ENCODE measurements at places on chromosomes 16 and 17.
A peak's percentile ranks its signal among the peaks of the same experiment; 100 is the strongest.

GRCh38 chr16:88814144-88814502, 2.4 kb upstream of the APRT start:
- DNase-seq, result peak; percentile 41

DNA sequence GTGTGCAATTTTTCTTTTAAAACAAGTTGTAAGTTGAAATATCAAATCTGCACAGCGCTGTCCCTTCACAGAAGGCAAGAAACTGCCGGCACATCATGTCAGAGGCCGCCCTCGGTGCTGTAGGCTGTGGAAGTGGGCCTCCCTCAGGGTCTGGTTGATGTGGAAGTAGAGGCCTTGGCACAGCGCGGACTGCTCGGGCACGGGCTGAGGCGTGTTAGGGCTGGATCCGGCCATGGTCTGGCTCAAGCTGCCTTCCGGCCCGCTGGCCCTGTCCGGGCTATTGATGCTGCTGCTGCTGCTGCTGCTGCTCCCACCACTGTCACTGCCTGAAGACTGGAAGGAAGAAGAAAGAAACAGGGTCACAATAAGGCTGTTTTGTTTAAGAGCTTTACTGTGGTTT, 16.6 kb downstream of the COG1 start:
- no peak for DNase-seq

DNA sequence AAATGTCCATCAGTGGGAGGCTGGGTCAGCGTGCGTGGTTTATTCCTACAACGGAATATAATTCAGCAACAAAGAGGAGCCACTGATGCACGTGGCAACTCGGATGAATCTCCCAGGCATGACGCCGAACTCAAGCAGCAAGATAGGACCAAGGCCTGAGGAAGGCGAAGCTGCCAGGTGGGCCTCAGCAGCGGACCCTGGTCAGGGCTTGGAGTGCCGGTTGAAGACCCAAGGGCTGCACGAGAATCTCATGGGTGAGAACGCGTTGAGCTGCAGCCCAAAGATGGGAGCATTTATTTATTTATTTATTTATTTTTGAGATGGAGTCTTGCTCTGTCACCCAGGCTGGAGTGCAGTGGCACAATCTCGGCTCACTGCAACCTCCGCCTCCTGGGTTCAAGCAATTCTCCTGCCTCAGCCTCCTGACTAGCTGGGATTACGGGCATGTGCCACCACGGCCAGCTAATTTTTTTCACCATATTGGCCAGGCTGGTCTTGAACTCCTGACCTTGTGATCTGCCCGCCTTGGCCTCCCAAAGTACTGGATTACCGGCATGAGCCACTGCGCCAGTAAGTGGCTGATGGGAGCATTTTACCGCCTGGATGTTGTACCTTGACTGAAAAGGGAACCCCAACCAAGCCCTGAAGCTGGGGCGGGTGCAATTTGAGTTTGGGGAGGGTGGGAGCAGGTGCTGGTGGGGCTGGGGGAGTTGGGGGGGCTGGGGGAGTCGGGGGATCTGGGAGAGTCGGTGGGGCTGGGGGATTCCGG, 18.1 kb upstream of the BAHCC1 start:
- DNase-seq, result no peak

GRCh38 chr16:56869513-56870275, 4.7 kb downstream of the SLC12A3 start:
- peak; percentile 90 for DNase-seq

DNA sequence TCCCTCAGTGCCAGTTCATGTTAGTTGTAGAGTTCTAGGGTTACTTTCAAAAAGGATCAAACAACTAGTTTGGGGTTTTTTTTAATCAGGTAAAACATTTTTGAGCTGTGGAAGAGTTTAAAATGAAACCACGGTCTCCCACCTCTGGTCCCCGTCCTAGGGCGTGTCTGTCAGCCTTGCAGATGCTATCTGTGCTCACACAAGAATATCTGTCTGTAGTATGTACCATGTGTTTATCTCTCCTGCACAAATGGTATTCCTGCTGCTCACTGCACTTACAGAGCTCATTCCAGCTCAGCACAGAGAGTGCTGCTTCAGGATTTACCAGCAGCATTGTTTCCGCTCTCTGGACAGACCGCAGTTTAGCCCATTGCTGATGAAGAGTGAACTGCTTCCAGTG, 38.9 kb downstream of the UBN1 start:
- DNase-seq, result no peak

DNA sequence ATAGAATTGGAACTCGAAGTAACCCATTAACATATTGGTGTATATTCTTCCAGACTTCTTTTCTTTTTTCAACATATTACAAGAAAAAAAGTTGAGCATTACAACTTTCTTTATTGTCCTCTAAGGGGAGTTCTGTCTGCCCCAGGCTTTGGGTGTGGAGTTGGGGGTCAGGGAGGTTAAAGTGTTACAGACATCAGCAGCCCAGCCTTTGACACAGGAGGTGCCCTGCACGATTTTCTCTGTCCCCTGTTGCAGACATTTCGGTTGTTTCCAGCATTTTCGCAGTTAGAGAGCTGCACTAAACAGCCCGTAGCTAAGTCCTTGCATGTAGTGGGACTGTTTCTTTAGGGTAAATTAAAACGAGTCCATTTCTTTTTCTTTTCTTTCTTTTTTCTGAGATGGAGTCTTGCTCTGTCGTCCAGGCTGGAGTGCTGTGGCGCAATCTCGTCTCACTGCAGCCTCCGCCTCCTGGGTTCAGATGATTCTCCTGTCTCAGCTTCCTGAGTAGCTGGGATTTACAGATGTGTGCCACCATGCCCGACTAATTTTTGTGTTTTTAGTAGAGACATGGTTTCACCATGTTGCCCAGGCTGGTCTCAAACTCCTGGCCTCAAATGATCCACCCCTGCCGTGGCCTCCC, 13.4 kb upstream of the ADCY7 start:
- no peak for DNase-seq

- DNase-seq, result no peak
These were observed 24.8 kb downstream of the POLR3E start for GRCh38 chr16:22322021-22322471.

- no peak for DNase-seq
These were observed 16.6 kb upstream of the VWA3A start for GRCh38 chr16:22075776-22076175.

GRCh38 chr17:34269969-34270368, at the start of gene CCL7:
TSS of gene CCL7 (plus strand) at chr17:34270221. CDS start at chr17:34270291, 70 bp downstream.
- no peak for DNase-seq

DNA sequence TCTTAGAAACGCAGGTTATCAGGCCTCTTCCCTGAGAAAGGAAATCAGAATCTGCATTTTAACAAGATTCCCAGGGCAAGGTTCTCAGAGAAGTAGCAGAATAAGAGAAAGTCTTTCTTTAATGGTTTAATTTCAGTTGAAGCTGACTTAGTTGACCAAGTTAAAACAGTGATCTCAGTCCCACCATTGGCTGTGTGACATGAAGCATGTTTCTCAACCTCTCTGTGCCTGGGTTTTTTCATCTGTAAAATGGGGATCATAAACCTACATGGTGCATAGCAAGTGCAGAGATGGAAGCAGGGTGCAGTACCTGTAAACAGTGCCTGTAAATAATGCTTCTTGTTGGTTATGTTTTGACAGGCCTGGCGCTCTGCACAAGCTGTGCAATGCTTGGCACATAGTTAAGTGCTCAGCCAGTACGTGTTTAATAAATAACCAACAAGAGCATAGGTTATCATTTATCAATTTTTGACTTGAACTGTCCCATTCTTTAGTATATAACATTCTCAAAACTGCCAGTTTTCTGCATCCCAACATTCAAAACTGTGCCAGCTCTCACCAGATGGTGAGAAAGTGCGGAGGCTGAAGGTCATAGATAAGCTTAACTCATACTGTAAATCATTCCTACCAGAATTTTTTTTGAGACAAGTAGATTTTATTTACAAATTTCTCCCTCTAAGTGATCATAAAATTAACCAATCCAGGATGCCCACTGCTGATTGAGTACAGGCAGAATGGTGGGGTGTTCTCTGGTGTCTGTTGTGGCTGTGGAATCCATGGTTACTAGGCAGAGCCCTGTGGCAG, 6.9 kb downstream of the C17orf67 start:
- no peak for DNase-seq

DNA sequence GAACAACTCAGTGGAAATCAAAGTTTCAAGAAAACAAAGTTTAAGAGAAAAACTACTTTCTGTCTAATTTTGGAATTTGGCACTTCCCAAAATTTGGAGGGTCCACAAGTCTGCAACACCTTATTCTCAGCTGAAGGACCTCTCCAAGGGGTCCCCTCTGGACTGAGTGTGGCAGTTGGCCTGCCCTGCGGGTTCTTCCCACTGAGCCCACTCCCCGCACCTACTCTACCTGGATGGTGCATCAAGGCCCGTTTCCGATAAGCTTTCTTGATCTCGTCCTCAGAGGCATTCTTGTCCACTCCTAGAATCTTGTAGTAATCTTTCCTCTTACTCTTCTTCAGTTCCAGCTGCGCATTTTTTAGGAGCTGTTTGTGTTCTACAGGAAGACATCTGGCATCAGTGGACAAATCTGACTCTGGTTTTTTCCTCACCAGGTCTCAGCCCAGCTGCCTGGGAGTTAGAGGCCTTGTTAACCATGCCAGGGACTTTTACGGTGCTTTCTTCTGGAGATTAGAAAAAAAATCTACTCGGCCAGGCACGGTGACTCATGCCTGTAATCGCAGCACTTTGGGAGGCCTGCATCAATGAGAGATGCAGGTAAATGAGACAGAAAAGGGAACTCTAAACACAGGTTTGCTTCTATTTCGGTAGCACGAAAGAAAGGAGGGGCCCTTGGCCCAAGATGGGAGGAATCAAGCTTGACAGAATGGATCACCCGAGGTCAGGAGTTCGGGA, 15.6 kb downstream of the CNP start:
- no peak for DNase-seq

- no peak for DNase-seq
These were observed 33.3 kb downstream of the CCDC42 start for GRCh38 chr17:8711291-8711690.

GRCh38 chr17:63478814-63479494, 2.1 kb downstream of the ACE start:
- peak; percentile 94 for DNase-seq

DNA sequence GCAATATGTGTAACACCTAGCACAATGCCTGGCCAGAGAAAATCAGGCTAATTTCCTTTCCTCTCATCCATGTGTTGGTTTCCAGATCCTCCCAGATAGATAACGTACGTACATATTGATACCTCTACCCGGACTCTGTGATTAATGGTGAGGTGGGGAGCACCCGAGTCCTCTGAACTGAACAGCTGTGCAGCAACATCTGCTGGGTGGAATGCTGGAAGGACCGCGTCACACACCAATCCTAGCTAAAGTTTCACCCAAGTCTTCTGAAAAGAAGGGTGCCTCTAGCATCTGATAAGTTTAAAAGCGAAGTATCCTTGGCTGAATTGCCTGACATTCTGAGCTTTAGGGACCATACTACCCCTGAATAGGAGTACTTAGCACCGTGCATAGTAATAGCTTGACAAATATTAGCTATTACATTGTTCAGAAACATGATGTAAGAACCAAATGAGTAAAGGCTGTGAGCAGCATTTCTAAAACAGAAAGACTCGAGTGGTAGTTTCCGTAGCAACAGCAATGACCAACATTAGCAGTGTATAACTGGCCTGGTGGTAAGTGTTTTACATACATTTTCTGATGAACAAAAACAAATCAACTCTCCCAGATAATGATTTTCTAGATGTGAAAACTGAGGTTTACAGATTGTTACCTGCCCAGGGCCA, 91.4 kb downstream of the SYCE1L start:
- DNase-seq, result no peak

DNA sequence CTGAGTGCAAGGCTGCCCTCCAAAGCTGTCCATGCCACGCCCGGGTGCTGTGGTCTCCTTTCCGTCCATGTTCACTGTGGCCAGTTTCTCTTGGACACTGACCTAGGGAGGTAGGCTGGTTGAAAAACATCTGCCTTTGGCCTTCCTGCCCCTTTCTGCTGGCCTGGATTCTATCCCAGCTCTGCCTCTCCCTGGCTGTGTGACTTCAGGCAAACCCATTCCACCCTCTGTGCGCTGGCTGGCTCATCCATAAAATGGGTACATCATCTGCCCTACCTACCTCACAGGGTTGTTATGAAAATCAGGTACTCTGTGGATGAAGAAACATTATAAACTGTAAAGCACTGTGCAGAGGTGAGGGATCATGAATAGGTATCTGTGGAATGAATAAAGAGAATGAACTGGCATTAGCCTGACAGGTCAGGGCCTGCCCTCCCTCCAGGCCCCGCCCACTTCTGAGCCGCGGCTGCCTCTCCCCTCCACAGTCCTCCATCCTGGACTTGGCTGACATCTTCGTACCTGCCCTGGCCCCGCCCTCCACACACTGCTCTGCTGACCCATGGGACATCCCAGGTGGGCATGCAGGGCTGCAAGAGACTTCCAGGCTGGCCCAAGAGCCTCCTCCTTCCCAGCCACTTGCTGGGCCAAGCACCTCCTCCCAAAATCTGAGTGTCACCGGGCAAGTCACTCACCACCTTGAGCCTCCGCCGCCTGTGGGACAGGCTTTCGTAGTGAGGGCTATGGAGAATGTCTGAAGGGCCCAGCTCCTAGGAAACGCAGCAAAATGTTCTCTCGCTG, 7.0 kb upstream of the SPATA20 start:
- no peak for DNase-seq

GRCh38 chr16:19071811-19072777, 4.7 kb downstream of the COQ7 start:
- peak; percentile 89 for DNase-seq

DNA sequence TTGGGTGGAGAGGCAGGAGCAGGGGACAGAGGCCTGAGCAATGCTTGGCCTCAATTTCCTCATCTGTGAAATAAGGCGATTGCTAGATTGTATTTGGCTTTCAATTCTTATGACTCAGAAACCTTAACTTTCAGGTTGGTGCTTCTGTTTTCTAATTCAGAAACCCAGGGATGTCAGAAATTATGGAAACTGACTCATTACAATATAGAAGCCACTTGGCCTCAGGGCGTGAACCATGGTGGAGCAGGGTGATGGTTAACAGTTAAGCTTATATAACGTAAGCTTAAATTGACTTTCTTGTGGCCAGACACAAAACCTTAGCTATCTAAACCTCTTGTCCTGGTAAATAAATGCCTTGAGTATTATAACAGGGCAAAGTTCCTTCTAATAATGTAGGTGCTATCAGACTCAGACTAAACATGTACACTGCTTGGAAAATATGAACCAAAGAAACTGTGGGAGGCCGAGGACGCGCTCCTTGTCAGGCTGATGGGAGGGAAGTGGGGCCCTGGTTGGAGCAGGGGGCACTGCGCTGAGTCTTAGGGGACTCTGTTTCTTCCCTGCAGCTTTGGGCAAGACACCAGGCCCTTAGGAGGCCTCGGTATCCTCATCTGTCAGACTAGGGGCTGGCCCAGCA, 17.1 kb upstream of the SREBF1 start:
- no peak for DNase-seq

GRCh38 chr17:7240375-7240774, 1.1 kb upstream of the PHF23 start:
- DNase-seq, result peak; percentile 67

- DNase-seq, result no peak
These were observed 151.2 kb downstream of the TANC2 start for GRCh38 chr17:63116967-63117830.

DNA sequence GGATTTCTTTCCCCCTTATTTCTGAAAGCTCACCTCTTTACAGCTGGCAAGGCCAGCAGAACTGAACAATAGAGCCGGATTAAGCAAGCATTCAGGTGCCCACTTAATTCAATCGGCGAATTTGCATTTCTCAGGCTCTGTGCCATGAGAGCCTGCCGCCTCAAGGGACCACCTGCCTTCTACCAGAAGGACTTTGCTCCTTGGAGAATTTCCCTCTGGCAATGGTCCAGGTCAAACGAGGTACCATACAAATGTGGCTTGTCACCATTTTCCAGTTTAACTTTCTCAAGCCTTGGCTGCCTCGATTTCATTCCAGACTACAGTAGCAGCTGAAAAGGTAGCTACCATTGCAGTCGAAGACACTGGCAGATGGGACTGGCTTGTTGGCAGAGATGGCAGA, 534.0 kb downstream of the MAF start:
- no peak for DNase-seq

- no peak for DNase-seq
These were observed 23.9 kb downstream of the NLRC3 start for GRCh38 chr16:3553138-3553923.
